ENCODE measurements at places on chromosomes 1 and 21.

DNA sequence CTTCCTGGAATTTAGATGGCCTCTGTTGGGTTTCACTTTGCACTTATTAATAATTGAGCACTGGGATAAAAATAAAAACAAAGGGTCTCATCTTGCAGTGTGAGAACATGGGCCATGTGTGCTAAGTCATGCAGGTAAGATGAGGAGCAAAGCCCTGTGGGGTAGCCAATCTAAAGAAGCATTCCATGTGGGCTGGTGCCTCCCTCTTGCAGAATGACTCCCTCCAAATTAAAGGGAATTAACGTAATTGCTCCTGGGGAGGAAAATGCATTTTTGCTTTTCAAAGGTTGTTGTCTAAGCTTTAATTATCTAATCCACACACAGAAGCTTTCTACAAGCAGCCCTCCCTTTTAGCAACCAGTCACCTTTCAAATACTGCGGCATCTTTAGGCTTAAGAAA is 69.8 kb downstream of the CDC14A start:
- DNase-seq = no peak

DNA sequence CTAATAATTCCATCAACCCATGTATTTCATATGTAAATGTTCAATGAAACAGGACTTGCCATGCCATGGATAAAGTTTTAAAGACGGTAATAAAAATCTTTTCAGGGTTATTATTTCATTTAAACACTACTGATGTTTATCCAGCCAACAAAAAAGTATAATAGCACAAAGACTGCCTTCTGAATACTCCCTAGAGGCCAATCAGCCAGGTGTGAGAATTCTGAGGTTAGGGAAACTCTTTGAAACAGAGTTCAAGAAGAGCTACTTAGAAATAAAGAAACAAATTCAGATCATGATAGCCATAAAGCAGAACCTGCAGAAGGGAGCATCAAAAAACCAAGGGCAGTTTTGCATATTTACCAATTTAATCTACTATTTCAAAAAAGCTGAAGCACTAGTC is 48.7 kb downstream of the AKT3 start:
- no peak for DNase-seq

DNA sequence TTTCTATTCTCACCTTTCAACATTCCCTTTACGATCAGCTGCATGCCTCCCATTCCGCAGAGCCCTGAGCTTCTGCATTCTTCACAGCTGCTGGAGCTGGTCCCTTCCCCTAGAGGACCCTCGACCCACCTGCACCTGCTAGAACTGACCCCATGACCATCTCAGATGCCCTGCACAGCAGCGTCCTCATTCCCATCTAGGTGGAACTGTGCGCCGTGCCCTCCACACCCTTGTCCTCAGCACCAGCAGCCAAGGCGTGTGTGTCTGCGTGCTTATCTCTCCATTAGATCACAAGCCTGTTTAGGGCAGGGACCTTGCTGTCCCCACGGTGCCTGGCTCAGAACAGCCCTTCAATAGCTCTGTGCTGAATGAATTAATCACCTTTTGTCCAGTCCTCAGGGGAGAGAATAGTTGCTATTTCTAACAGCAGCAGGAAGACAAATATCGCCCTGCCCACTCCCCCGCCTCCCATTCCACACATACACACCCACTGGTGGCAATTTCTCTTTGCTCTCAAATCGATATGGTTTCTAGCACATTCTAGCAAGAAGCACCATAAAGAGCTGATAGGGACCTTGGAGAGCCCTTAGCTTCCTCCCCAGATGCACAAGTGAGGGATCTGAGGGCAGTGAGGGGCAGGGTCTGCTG is 61.7 kb downstream of the KCNN3 start:
- DNase-seq = no peak

DNA sequence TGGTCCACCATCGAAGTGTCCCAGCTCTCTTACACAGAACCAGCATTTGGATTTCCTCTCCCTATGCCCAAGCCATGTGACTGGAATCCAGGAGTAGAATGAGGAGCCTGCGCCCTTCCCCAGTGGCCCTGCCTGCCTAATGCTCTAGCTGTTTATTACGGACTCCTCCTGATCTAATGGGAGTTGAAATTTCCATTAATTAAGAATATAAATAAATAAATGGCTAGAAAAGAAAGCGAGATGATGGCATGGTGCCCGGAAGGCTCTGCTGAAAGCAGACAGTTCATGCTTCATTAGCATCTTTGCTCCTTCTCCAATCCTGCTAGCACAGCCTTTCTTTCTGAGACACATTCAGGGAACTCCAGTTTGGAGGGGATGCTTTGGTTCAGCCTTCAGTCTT is 216.2 kb downstream of the SEC16B start:
- DNase-seq = no peak

GRCh38 chr21:33488936-33489335 is 2.6 kb downstream of the DNAJC28 start:
- DNase-seq = no peak

GRCh38 chr21:37767984-37768383 is 148.3 kb downstream of the KCNJ6 start:
- DNase-seq = no peak

DNA sequence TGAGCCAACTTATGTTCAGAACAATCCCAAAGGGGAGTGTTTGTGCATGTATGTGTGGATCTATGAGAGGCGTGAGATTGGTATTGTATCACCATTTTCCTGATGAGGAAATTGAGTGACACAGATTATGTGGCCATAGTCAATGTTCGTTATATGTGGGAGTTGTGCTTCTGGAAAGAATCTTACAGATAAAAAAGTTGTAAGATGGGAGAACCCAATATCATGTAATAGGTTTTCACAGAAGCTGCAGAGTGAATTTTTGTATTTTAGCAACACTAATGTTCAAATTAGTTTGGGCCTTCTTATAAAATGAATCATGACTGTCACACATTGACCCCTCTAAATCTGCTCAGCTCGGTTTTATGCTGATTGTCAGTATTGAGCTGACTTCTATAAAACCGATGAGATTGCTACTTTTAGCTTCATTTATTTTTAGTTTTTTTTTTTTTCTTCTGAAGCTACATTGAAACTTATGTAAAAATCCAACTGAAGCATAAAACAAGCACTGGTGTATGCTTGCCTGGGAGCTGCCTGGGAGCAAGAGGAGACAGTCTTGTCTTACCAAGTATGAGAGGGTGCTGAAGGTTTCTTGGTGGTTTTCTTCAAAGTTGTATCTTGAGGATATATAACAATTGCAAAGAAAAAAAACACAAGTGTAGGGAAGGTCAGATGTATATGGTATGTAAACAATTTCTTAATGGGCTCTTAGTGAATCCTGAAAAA is 4.1 kb downstream of the RWDD3 start:
- DNase-seq = no peak

- DNase-seq = no peak
Observed at GRCh38 chr1:85216697-85217096, 15.9 kb upstream of the SYDE2 start.

DNA sequence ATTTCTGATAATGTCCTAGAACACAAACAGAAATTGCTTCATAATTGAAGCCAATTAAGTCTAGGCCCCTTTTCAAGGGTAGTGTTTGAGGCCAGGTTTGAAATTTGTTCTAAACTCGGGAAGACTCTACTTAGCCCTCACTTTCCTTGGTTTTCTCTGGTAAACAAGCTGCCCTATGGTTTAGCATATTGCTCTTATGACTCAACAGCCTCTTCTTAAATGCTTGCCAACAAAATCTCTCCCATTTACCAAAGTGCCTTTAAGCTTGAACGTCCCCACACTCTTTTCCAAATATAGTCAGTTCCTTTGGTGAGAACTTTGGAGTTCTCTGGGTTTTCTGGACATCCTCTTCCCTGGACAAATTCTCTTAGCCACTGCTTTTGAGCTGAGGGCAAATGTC is 5.8 kb upstream of the LCE6A start:
- DNase-seq = no peak

GRCh38 chr21:25186273-25186672 is 421.0 kb downstream of the MRPL39 start:
- no peak for DNase-seq

DNA sequence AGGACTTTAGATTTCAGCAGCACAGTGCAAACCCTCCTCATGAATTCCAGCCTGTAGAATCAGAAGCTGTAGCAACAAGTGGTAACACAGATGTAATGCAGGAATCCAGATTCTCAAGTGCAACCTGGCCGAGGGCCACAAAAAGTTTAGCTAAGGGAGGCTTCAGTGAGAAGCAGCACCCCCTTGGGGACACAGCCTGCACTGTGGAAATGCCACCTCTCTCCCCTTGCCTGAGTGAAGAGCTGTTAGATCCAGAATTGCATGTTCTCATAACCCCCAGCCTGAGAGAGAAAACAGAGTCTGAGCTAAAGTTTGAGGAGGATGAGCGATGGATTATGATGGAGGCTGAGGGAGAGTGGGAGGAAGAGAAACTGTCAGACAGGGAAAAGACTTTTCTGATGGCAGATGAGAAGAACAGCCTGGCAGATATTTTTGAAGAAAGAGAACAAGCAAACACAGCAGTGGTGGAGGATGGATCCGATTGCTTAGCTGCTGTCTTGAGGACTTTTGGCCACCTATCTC is 80.5 kb upstream of the BMP8A start:
- peak; percentile 68 for DNase-seq

GRCh38 chr1:19049128-19049768 is 92.8 kb upstream of the IFFO2 start:
- no peak for DNase-seq

- no peak for DNase-seq
Observed at GRCh38 chr1:109629372-109630030, 9.9 kb downstream of the AMPD2 start.

- DNase-seq = no peak
Observed at GRCh38 chr21:14382486-14382834, 486 bp downstream of the HSPA13 start.

DNA sequence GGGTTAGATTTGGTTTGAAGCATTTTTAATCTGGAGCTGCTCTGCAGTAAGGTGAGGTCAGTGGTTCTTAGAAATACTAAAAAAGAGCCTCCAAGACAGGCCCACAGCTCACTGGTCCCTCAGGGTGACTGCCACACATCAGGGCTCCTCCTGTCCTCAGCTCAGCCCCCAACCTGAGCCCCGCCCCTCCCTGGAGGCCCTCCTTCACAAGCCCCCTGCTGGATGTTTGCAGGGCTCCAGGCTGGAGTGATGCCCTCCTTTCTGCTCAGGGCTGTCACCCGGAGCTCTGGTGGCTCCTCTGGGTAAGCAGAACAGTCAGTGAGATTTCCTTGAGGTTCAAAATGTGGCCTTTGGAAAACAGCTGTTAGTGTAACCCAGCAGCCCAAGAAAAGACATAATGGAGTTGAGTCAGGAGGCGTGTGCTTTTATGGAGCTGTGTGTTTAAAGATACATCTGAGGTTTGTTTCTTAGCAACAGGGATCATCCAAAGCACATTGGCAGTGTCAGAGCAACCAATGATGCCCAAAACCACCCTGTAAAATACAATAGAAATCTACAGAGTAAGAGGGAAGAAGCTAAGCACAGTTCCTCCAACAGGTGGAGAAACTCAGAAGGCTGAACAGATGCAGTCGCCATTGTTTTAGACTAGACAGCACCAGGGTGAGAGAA is 21.4 kb downstream of the STUM start:
- DNase-seq = peak; percentile 23

DNA sequence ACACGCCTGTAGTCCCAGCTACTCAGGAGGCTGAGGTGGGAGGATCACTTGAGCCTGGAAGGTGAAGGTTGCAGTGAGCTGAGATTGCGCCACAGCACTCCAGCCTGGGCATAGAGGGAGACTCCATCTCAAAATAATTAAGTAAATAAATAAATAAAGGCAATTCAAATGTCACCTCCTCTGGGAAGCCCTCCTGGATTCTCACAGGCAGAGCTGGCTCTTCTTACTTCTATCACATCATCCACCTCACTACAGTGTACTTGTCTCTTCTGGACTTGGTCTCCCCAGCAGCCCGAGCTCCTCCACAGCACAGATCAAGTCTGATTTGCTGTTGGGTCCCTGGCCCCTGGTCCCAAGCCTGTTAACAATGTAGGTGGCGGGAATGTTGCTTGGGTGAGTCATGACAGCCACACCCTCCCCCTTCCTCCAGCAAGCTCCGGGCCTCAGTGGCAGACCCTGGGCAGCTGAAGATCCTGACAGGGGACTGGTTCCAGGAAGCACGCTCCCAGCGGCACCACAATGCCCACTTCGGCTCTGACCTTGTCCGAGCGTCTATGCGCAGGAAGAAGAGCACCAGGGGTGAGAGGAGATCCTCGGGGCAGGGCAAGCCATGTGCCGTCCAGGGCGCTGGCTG is 5.3 kb downstream of the SYTL1 start:
- DNase-seq = no peak

GRCh38 chr1:165845569-165845968 is 18.2 kb downstream of the UCK2 start:
- DNase-seq = no peak

DNA sequence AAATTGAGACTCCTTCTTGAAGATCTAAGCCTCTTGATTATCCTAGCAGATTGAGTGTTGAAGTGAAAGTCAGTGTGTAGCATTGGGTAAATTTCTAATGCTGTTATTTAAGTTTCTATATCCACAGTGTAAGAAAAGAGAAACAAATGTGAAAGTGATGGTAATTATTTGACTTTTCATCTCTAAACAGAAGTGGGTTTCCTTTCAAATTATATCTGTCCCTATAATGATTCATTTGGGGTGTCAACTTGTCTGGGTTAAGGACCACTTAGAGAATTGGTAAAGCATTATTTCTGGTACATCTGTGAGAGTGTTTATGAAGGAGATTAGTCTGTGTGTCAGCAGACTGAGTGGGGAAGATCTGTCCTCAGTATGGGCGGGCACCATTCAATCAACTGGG is 133.0 kb upstream of the HMCN1 start:
- no peak for DNase-seq

DNA sequence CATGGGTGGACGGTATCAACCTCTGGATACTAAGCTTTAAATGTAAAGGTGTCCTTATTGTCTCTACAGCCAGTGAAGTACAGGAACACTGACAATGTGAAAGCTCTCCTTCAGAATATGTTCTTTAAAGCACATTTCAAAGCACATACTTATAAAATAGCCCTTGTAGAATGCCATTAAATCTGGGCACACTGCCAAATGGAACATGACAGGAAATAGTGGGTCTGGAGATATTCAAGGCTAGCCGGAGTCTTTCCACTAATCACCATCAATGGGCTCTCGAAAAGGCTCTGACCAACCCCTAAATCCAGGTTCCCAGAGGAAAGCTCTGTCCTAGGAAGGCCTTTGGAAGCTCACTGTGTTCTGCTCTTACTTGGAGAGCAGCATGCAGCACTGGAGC is 46.6 kb downstream of the PLD5 start:
- no peak for DNase-seq

DNA sequence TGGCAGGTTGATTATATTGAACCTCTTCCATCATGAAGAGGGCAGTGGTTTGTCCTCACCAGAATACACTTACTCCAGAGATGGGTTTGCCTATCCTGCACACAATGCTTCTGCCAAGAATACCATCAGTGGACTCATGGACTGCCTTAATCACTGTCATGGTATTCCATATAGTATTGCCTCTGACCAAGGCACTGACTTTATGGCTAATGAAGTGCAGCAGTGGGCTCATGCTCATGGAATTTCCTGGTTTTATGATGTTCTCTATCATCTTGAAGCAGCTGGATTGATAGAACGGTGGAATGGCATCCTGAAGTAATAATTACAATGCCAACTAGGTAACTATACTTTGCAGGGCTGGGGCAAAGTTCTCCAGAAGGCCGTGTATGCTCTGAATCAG is 16.6 kb upstream of the GBP6 start:
- DNase-seq = no peak

- DNase-seq = no peak
Observed at GRCh38 chr1:117128323-117129079, 7.0 kb upstream of the TRIM45 start.

GRCh38 chr1:181206513-181206912 is 118.0 kb downstream of the IER5 start:
- DNase-seq = no peak
